ENCODE measurements at places on chromosomes 3 and 15. TPM values are rescaled to one million over a fixed set of nuclear protein-coding genes. Genes with fewer than 3 reads are reported as not detected.

ARHGAP31 gene
- 38.0 TPM for total RNA-seq

LHFPL4 gene
- not detected for total RNA-seq

ANKUB1 gene
- not detected for total RNA-seq

RAP2B gene
- 2.7 TPM for total RNA-seq

GOLGA6C gene
- not detected for total RNA-seq

GRIP2 gene
- 59.1 TPM for total RNA-seq

GRCh38 chr3:40336101-40336500 is 26.6 kb downstream of the EIF1B start:
- DNase-seq, result no peak
- no peak overlapping the region for H3K27ac ChIP-seq
- H3K27me3 ChIP-seq, result no peaks in the 10 kb centered on the region
- H3K36me3 ChIP-seq, result no peaks in the 10 kb centered on the region

GRCh38 chr15:47399100-47399499 is 318.2 kb upstream of the SEMA6D start:
- H3K27me3 ChIP-seq, result peaks cover 4% of the 10 kb centered on the region
- H3K4me1 ChIP-seq, result peaks cover 29% of the 10 kb centered on the region
- peak overlapping the region; percentile 60 for H3K27ac ChIP-seq
- no peak overlapping the region for H3K4me3 ChIP-seq
- no peak for DNase-seq

GRCh38 chr3:155270063-155270462 is 23.4 kb downstream of the STRIT1 start:
- H3K27me3 ChIP-seq, result no peaks in the 10 kb centered on the region
- H3K36me3 ChIP-seq, result no peaks in the 10 kb centered on the region

DNA sequence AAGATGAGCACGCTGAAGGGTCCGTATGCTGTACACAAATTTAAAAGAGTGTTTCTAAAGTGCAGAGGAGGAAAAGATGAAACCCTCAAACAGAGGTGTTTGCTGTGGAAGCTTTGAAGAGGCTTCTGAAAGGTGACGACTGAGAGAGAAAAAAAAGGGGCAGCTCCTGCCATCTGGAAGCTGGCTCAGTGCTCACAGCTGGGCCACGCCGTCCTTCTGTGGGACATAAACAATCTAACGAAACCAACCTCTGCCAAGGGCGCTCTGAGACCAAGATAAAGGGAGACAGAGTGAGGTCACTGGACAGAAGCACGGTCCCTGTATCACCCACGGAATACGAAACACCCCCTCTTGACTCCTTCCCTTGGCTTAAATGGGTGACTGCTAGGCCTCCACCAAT is 96.3 kb upstream of the SLC6A6 start:
- H3K4me1 ChIP-seq, result peaks cover 15% of the 10 kb centered on the region
- H3K27me3 ChIP-seq, result peaks cover 72% of the 10 kb centered on the region
- H3K36me3 ChIP-seq, result no peaks in the 10 kb centered on the region
- H3K27ac ChIP-seq, result no peak overlapping the region

GRCh38 chr3:12170207-12170606 is 11.5 kb upstream of the TIMP4 start:
- no peak for DNase-seq
- H3K27ac ChIP-seq, result no peak overlapping the region
- no peak overlapping the region for H3K4me3 ChIP-seq
- H3K4me1 ChIP-seq, result no peaks in the 10 kb centered on the region
- H3K36me3 ChIP-seq, result peaks cover 15% of the 10 kb centered on the region

- no peaks in the 10 kb centered on the region for H3K27me3 ChIP-seq
- no peak overlapping the region for H3K27ac ChIP-seq
- no peak overlapping the region for H3K4me3 ChIP-seq
- H3K36me3 ChIP-seq, result no peaks in the 10 kb centered on the region
- DNase-seq, result no peak
Observed at GRCh38 chr3:36013425-36013824, 366.9 kb upstream of the STAC start.

- H3K4me1 ChIP-seq, result peaks cover 6% of the 10 kb centered on the region
- H3K27ac ChIP-seq, result no peak overlapping the region
- no peak overlapping the region for H3K4me3 ChIP-seq
- H3K27me3 ChIP-seq, result no peaks in the 10 kb centered on the region
- no peak for DNase-seq
Observed at GRCh38 chr3:130960139-130960795, 66.4 kb downstream of the ASTE1 start.

DNA sequence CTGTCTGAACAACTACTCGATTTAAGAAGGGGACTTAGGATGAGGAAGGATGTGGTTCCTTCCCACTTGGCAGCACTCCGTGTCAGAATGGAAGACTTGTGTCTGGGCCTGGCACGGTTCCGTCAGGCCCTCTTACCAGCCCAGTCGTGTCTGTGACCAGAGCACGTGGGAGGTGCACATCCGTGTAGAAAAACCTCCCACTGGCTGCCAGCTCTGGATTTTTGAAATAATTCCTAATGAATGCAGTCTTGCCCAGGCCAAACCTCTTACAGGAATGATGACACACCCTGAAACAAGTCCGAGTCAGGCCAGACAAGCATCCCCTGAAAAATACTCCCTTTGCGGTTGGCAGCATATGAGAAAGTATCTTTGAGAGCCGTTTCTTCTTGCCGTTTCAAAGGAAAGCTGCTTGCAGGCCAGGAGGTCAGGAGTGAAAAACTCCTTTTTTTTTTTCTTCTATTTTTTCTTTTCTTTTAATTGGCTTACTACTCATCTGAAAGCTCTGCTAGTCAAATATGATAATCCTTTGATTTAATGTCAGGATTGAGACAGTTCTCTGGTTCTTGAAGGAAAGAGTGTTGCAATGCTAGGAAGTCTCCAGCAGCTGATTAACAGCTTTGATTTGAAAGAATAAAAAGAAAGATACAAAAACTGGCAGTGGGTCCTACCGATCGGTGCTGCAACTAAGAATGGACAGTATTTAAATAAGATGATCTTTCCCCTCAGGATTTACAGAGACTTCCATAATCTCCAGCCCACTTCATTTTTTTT is 19.8 kb downstream of the IL1RAP start:
- peak overlapping the region; percentile 55 for H3K27ac ChIP-seq
- no peaks in the 10 kb centered on the region for H3K27me3 ChIP-seq
- H3K4me3 ChIP-seq, result peak overlapping the region; percentile 13
- DNase-seq, result peak; percentile 59

GRCh38 chr3:125107363-125107762 is 51.6 kb upstream of the HEG1 start:
- H3K36me3 ChIP-seq, result no peaks in the 10 kb centered on the region
- no peaks in the 10 kb centered on the region for H3K27me3 ChIP-seq
- no peak for DNase-seq

GRCh38 chr15:82081914-82082762 is 36.3 kb upstream of the MEX3B start:
- peaks cover 62% of the 10 kb centered on the region for H3K27me3 ChIP-seq
- no peak overlapping the region for H3K4me3 ChIP-seq
- H3K4me1 ChIP-seq, result no peaks in the 10 kb centered on the region
- H3K27ac ChIP-seq, result no peak overlapping the region

DNA sequence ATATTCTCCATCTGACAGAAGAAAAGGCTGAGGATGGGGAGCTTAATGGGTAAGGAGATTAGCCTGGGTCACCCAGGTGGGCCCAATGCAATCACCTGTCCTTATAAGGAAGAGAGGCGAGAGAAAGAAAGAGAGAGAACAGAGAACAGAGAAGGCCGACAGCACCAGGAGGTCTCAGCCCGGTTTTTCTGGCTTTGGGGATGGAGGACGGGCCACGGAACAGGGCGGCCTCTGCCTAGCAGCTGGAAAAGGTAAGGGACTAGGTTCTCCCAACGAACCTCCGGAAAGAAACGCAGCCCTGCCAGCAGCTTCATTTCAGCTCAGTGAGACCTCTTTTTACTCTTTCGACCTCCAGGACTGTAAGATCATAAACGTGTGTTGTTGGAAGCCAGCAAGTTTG is 196.0 kb upstream of the LYSMD4 start:
- peaks cover 12% of the 10 kb centered on the region for H3K4me1 ChIP-seq
- no peak overlapping the region for H3K27ac ChIP-seq
- peaks cover 4% of the 10 kb centered on the region for H3K27me3 ChIP-seq
- no peaks in the 10 kb centered on the region for H3K36me3 ChIP-seq
- DNase-seq, result no peak

- H3K4me1 ChIP-seq, result peaks cover 52% of the 10 kb centered on the region
- peak overlapping the region; percentile 98 for H3K27ac ChIP-seq
- no peaks in the 10 kb centered on the region for H3K27me3 ChIP-seq
- no peak for DNase-seq
- no peaks in the 10 kb centered on the region for H3K36me3 ChIP-seq
- H3K4me3 ChIP-seq, result peak overlapping the region; percentile 95
Observed at GRCh38 chr3:197746801-197747237, 2.9 kb upstream of the FYTTD1 start.

DNA sequence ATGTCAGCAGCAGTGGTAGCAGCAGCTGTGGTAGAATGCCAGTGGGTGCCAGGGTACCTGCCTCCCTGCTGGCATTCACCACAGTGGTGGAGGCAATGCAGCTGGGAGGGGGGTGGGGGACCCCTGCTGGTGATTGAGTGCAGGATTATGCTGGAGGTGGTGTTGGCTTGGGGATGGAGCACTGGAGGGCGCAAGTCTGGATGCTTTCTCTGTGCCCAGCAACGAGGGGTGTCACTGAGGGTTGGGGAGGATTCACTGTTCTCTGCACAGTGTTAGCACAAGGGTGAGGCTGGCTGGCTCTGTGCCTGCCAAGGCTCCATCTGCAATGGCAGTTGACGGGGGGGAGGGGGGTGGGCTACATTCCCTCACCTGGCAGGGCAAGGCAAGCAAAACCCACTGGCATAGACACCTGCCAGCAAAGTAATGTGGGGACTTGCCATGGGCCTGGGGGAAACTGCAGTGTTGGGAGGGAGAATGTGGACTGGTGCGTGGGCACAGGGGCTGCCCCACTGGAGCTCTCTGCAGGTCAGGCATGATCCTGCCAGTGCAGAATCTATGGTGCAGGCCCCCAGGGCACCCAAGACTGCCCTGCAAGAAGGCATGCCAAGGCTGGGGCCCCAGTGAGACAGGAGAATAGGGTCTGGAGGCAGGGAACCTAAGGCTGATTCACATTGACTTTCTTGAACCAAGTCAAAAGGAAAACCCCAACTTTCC is 64.3 kb downstream of the MINDY4B start:
- H3K4me3 ChIP-seq, result no peak overlapping the region
- no peaks in the 10 kb centered on the region for H3K36me3 ChIP-seq
- peaks cover 33% of the 10 kb centered on the region for H3K27me3 ChIP-seq
- H3K27ac ChIP-seq, result no peak overlapping the region

- DNase-seq, result no peak
- H3K27me3 ChIP-seq, result no peaks in the 10 kb centered on the region
- H3K4me1 ChIP-seq, result no peaks in the 10 kb centered on the region
Observed at GRCh38 chr3:48623851-48624547, 2.4 kb upstream of the TMEM89 start.

DNA sequence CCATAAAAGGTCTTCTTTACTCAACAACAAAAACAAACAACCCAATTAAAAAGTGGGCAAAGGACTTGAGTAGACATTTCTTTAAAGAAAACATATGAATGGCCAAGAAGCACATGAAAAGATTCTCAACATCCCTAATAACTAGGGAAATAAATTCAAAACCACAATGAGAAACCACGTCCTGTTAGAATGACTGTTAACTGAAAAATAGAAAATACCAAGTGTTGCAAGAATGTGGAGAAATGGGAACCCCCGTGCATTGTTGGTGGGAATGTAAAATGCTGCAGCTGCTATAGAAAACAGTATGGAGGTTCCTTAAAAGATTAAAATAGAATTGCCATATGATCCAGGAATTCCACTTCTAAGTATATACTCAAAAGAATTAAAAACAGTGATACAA is 34.8 kb downstream of the NMNAT3 start:
- no peak overlapping the region for H3K4me3 ChIP-seq
- H3K4me1 ChIP-seq, result no peaks in the 10 kb centered on the region
- H3K27ac ChIP-seq, result no peak overlapping the region
- DNase-seq, result no peak

DNA sequence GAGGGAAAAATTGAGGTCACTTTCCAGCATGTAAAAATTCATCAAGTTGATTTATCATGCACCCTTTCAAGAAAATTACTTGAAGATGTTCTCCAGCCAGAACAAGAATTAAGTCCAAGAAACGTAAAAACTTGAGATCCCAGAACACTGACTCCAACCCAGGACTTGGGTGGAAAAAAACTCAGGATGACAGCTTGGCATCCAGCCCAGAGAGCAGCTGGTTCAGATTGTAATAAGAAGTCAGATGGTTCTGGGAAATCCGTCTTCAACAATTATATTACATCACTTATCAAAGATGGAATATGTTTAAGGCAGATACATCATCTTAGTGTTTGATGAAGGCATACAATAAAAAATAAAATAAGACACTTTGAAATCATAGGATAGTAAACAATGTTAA is 23.0 kb upstream of the DNAJC13 start:
- H3K36me3 ChIP-seq, result no peaks in the 10 kb centered on the region
- H3K4me3 ChIP-seq, result no peak overlapping the region
- no peaks in the 10 kb centered on the region for H3K27me3 ChIP-seq
- no peak overlapping the region for H3K27ac ChIP-seq
- H3K4me1 ChIP-seq, result no peaks in the 10 kb centered on the region

- no peak for DNase-seq
- H3K4me1 ChIP-seq, result no peaks in the 10 kb centered on the region
- H3K4me3 ChIP-seq, result no peak overlapping the region
- H3K27me3 ChIP-seq, result peaks cover 44% of the 10 kb centered on the region
Observed at GRCh38 chr15:61248790-61249189, 19.7 kb upstream of the RORA start.

DNA sequence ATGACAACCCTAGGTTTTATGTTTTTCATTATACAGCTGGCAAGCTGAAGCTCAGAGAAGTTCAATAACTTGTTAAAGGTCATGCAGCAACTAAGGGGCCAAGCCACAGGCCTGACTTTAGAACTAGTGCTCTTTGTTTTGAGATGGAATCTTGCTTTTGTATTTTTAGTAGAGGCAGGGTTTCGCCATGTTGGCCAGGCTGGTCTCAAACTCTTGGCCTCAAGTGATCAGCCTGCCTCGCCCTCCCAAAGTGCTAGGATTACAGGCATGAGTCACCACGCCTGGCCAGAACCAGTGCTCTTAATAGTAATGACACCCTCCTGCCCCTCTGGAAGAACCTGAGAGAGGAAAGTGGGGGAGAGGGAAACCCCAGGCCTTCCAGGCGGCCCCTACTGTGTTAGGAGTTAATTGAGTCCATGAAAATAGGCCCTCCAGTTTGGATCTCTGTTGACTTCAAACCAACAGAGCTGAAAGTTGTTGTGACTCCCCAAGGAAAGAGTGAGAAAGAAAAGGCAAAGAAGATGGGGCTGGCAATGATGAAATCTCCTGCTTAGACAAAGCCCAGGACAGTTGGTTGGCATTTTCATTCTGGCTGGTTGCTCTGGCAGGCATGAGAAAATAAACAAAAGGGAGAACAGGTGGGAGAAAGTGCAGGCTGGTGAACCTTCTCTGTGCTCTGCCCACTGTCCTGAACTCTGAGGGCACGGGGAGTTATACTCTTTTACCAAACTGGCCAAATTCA is 3.6 kb upstream of the PRRT3 start:
- no peaks in the 10 kb centered on the region for H3K36me3 ChIP-seq
- no peak overlapping the region for H3K27ac ChIP-seq
- H3K27me3 ChIP-seq, result no peaks in the 10 kb centered on the region
- H3K4me1 ChIP-seq, result peaks cover 11% of the 10 kb centered on the region
- DNase-seq, result no peak
